ACHN (cell line): ENCODE measurements at places on chromosomes 3 and 15.
A peak's percentile ranks its signal among the peaks of the same experiment; 100 is the strongest.

DNA sequence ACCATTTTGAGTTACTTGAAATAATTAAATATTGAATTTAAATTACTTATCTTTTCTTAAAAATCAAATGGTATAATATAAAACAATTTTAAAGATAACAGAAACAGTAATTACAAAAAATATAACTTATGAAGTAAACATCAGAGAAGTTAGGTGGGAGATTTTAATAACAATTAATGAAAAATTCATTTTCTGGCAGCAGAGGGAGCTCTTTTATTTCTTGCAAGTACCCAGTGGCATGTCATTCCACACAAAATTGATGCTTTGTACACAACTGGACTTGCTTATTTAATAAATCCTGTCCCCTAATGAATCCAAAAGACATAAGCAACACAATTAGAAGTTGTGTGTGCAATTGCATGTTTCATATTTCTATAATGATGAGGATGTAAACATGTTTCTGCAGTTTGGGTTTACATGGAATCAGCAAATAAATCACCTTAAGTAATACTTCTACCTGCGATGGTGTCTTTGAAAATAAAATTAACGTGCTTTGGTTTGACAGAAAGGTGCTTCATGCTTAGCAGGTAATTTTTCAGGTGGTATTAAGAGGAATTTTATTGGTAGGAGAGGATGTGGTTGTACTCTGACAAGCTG, 861.3 kb downstream of the ZPLD1 start:
- DNase-seq: peak; percentile 30

- DNase-seq: no peak
Observed at GRCh38 chr15:65081758-65082157, 5.2 kb downstream of the KBTBD13 start.

DNA sequence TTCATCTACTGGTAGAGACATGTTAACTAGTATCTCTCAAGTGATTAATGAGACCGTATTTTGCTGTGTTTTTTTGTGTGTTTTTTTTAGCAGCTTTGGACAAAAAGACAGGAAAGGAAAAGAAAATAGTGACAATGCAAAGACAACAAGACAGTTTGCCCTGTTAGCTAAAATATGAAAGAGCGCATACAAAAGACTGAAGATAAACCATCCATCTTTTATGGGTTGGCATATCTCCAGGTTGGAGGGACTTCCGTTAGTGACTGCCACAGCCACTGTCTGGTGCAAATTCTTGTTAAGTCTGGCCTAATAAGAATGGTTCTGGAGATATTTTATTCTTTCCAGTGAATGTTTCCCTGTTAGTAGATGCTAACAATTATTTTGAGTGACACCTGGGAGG, 121.9 kb downstream of the CDIN1 start:
- DNase-seq: no peak

DNA sequence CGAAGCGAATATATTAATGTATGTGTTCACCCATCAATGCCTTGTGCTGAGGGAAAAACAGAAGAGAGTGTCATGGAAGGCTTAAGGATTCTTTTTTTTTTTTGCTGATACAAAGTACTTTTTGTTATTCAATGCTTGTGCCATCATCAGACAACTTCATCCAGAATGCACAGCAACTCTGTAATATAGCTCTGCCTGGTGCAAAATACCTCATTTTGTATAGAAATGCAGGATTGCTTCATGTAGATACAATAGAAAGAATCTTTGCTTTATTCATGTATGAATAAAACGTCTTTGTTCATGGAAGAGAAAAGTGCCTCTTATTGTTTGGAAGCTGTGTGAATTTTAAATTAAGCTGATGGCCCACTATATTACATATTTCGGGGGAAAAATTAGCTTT, 62.9 kb downstream of the SH3GL3 start:
- DNase-seq: no peak

- no peak for DNase-seq
Observed at GRCh38 chr3:87792534-87793336, 266.1 kb downstream of the CGGBP1 start.

GRCh38 chr3:160106905-160107861, 118.0 kb upstream of the C3orf80 start:
- no peak for DNase-seq

GRCh38 chr3:148901987-148902791, 37.1 kb downstream of the CPA3 start:
- DNase-seq: no peak
